ENCODE measurements at places on chromosomes 16 and 17.

DNA sequence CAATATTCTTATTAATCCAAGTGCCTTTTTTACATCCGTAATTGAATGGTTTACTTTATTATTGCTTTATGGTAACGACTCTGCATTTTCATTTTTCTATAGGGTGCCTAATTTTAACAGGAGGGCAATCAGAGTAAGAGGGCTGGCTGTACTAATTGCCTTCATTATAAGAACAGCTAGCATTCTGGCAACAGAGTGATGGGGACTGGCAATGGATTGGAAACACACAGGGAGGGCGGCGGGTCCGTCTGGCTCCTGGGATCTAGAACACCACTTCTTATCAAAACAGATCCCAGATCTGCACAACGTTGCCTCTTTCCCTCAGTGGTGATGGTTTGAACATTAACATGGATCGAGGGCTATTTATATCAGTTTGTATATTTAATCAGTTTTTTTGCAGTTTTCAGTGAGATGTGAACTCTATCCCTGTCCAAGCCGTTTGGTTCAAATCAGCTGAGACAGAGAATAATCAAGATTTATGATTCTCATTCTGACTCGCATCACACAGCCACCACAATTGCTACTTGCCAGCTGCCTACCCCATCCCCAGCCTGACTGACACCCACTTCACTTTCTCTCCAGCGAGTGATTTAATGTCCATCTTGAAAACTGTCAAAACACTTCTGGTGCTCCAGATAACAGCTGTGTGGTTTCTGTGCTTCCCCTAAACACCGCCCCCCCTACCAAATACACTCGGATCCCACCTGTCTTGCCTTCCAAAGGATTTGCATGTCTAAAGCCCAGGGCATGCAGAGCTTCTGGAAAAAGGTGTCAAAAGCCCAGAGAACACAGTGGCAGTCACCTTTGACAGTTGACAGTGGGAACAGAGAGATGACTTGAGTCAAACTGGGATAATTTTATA is 327.9 kb downstream of the HS3ST4 start:
- no peak for DNase-seq

- DNase-seq: no peak
Observed at GRCh38 chr16:71572497-71573116, 4.3 kb downstream of the TAT start.

- no peak for DNase-seq
Observed at GRCh38 chr17:73343739-73344454, 32.1 kb upstream of the CDC42EP4 start.

DNA sequence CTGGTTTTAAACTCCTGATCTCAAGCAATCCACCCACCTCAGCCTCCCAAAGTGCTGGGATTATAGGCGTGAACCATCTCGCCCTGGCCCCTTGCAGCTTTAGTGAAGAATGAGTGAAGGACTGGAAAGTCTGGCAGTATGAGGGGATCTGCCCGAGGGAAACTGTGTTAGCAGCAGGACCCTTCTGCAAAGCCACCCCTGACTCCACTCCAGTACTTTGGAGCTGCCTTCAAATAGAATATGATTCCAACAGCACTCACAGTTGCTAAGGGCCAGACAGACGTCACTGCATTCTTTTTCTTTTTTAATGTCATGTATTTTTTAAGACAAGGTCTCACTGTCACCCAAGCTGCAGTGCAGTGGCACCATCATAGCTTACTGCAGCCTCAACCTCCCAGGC is 52.3 kb downstream of the KPNA2 start:
- DNase-seq: no peak

GRCh38 chr16:55222486-55222885 is 101.5 kb upstream of the IRX6 start:
- DNase-seq: no peak
